ENCODE measurements at places on chromosomes 2 and 18.

DNA sequence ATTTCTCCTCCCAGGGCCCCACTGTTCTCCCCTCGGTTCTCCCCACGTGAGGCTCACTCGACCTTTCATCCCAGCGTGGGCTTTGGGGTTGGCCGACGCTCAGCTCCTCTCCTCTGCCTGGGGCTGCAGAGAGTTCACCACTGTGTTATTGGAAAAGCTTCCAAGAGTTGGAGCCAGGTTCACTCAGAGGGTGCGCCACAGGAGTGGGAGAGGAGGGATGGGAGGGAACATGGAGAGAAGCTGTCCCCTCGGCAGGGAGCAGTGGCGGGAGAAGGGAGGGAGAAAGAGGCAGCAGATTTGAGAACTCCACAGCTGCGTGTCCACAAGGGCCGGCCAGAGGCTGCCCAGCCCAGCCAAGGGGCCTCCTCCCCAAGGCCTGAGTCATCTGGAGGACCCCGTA, 197.1 kb upstream of the SMAD2 start:
- no peak for DNase-seq

GRCh38 chr2:20900052-20900636, 77.2 kb upstream of the LDAH start:
- no peak for DNase-seq

DNA sequence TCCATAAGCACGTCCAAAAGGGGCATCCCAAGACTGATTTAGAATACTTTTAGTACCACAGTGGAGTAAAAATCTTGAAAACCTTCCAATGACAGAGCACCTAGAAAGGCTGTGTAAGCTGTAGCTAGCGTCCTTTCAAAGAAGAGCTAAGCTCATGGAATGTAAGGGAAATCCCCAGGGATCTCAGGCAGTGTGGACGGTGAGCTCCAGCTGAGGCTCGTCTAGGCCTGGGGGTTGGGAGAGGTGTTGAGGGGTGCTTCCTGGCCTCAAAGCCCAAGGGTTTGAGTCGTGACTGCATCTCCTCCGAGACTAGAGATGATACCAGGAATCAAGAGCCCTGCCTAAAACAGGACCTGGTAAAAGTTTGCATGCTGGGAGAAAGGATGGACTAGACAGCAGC, 7.6 kb downstream of the CTIF start:
- DNase-seq, result no peak

GRCh38 chr2:214706986-214707385, 102.5 kb downstream of the BARD1 start:
- DNase-seq, result no peak

DNA sequence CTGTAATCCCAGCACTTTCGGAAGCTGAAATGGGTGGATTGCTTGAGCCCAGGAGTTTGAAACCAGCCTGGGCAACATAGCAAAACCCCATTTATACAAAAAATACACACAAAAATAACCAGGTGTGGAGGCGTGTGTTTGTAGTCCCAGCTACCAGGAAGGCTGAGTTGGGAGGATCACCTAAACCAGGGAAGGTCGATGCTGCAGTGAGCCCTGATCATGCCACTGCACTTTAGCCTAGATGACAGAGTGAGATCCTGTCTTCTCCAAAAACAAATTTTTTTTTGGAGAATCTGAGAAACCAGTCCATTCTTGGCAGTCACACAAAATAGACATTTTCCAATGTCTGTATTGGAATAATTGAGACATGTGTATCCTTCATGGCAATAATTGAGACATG, 46.8 kb downstream of the RAB27B start:
- DNase-seq, result no peak

- DNase-seq, result no peak
These were observed 137.6 kb downstream of the MBD2 start for GRCh38 chr18:54086863-54087262.

GRCh38 chr2:143977356-143977755, 542.6 kb downstream of the ZEB2 start:
- DNase-seq, result no peak

DNA sequence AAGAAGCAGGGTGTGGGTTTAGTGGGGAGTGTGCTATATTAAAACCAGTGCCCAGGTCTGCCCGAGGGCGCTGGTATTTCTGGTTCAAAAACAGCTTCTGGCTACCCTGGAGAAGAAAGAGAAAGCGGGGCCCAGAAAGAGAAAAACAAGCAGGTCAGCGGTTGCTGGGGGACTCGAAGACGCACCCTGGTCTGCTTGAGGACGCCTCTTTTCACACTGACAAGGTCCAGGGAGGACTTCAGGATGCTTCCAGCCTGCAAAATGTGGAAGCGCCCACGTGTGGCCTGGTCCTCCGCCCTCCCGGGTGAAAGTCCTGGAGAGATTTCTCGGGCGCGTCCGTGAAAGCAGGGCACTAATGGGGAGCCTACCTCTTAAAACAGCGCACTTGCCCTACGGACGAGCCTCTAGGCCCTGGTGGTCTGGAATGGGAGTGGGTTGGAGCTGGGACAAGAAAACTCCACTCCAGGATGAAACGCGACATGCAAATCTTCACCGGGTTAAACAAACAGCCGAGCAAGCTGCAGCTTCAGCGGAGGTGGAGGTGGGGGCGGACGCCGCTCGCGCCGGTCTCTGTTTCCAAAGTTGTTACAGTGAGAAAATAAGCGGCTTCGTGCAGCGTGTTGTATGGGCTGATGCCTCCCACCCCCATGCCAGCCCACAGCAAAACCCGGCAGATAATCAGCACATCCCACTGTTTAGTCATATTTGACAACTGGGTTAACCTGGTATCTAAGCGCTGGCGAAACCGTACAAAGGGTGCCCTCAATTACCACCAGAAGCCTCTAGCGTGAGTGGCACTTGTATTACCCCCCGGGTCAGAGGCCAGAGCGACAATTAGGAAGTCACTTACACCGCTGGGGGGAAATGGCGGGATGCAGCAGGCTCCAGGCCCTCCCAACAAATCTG, 1.1 kb upstream of the SP9 start:
- no peak for DNase-seq

DNA sequence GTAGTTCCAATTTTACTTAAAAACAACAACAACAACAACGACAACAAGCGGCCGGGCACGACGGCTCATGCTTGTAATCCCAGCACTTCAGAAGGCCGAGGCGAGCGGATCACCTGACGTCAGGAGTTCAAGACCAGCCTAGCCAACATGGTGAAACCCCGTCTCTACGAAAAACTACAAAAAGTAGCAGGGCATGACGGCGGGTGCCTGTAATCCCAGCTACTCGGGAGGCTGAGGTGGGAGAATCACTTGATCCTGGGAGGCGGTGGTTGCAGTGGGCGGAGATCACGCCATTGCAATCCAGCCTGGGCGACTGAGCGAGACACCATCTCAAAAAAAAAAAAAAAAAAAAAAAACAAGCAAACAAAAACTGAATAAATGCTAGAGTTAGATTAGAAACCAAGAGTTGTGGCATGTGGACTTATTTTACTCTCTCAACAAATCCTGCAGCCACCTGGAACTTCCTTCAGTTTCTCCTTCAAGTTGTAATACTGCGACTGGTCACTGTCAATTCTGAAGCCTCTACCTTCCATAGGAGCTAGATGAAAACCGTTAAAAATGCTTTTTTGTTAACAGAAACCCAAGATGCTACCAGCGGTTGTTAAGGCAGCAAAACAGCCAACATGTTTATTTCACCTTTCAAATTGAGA, 1.3 kb downstream of the ATP5F1A start:
- DNase-seq, result no peak

- no peak for DNase-seq
These were observed 952.9 kb downstream of the TRIB2 start for GRCh38 chr2:13669607-13670006.

DNA sequence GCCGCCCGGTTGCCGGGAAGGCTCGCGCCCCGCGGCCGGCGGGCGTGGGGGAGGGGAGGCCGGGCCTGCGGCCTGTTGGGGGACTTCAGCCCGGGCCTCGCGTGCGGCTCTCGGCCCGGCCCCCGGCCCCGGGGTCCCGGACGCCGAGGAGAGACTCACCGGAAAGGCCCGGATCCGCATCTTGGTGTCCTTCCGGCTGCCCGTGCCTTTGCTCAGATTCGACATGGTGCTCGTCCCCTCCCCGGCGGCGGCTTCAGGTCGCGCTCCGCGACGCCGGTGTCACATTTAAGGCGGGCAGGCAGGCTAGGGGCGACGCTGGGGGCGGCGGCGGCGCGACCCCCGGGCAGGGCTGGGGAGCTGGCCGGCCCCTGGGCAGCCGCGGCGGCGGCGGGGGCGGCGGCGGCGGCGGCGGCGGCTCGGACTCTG, 365 bp downstream of the CUL3 start:
- DNase-seq, result peak; percentile 48

- no peak for DNase-seq
These were observed 91.7 kb downstream of the DTNA start for GRCh38 chr18:34801774-34802173.

GRCh38 chr2:78779761-78780160, 245.7 kb upstream of the REG3G start:
- no peak for DNase-seq

DNA sequence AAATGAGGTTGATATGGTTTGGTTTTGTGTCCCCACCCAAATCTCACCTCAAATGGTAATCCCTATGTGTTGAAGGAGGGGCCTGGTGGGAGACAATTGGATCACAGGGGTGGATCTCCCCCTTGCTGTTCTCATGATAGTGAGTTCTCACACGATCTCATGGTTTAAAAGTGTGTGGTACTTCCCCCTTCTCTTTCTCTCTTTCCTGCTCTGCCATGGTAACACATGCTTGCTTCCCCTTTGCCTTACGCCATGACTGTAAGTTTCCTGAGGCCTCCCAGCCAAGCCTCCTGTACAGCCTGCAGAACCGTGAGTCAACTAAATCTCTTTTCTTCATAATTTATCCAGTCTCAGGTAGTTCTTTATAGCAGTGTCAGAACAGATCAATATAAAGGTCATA, 24.7 kb upstream of the FAM124B start:
- no peak for DNase-seq

DNA sequence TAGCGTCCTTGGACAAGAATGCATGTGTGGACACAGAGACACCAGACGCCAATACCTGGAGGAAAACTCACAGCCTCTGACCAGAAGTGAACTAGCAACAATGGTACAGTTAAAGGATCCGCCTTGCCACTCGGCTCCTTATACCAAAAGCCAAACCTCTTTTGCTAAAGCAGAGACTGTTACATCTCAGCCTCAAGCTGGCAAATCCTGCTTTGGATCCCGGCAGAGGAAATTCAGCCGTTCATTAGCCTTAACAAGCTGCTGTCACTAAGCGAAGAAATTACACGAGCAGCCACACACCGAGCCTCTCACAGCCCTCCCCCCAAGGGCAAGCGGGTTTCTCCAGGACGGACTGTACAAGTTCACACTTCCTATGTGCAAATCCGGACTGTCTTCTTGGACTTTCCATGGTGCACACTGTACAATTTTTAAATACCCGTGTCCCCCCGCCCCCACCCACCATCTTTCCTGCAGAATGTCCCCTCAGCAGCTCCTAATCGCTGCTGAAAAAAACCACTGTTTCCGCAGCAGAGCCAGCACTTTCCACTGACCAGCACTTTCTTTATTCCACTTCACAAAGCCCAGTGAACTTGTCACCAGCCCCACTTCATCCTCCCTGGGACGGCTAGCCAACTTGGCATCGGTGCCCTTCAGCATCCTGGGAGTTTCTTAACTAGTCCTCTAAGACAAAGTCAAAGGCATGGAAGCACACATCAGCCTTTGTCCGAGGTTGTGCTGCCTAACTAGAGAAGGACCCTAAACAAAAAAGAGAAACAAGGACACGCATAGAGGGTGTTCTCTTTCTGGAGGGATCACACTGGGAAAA, 1.5 kb downstream of the KLF7 start:
- no peak for DNase-seq

GRCh38 chr2:119684518-119684917, 5.5 kb downstream of the TMEM177 start:
- no peak for DNase-seq
